ENCODE measurements at places on chromosomes 7 and 10.
A peak's percentile ranks its signal among the peaks of the same experiment; 100 is the strongest.

- DNase-seq = no peak
Observed at GRCh38 chr7:16637379-16637778, 8.2 kb downstream of the ANKMY2 start.

DNA sequence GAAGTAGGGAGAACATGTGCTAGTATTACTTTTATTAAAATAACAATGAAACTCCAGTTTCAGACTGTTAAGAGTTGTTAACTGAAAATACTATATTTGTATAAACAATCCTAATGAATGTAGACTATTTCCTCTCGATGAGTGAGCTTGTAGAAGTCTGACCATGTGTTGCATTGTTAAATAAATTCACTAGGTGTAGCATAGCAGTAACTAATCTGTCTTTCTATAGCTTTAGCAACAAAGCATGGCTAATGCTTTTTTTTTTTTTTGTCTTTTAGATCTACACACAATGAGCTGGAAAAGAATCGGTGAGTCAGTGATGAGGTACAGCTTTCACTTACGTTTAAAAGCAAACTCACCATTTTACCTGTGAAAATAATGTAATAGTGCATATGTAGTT is 37.1 kb downstream of the MXI1 start:
- DNase-seq = peak; percentile 65

GRCh38 chr7:36176697-36177096 is 23.6 kb downstream of the EEPD1 start:
- no peak for DNase-seq

DNA sequence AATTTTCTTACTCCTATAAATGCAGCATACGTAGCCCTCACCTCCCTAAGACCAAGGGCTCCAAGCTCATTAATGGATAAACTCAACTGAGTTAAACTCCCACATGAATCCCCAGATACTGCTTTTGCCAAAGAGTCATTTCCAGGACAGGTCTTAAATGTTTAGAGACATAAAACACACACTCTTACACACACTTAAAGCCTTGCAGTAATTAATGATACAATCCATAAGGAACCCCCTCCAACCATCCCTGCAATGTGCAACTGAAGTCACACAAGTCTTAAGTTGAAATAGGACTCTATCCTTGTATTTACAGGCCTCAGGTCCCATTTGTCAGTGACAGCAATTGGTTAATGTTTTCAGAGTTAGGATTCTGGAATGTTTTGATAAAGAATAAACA is 194.1 kb downstream of the FANK1 start:
- no peak for DNase-seq

- DNase-seq = no peak
Observed at GRCh38 chr10:75764974-75765788, 333.8 kb downstream of the LRMDA start.

DNA sequence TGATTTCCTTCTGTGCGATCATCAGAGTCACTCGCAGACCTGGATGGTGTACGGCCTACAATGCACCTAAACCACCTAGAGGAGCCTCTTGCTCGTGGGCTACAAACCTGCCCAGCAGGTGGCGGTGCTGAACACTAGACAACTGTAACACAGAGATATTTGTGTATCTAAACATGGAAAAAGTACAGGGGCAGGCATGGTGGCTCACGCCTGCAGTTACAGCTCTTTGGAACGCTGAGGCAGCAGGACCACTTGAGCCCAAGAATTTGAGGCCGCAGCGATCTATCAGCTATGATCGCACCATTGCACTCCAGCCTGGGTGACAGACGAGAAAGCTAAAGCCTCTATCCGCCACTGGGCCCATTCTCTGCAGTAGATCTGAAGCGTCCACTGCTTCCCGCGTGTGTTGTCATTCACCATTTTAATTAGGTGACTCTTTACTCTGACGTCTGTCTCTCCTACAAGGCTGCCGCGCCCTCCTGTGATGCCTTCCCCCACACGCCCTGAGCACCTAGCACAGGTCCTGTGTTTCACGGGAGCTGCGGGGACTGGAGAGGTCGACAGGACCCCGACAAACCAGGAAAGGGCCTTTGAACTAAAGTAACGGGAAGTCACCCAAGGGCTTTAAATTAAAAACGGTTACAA is 774 bp downstream of the TUBGCP2 start:
- peak; percentile 64 for DNase-seq

DNA sequence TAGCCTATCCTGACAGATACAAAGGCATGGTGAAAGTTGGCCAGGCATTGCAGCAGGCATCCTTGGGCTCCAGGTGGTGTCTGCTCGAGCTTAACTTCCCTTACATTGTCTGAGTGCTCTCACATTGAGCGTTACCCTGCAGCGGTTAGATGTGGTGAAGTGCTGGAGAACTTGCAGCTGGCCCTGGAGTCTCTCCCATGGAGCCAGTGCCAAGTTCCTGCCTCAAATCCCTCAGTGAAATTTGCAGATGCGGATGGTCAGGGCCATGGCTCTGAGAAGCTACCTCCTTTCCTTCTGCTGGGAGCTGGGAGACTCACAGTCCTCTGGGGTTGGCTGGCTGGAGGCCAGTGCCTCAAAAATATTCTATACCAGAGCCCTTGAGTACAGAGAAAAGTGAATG is 3.3 kb upstream of the ZNF746 start:
- no peak for DNase-seq

GRCh38 chr10:51156926-51157325 is 82.6 kb downstream of the PRKG1 start:
- no peak for DNase-seq

DNA sequence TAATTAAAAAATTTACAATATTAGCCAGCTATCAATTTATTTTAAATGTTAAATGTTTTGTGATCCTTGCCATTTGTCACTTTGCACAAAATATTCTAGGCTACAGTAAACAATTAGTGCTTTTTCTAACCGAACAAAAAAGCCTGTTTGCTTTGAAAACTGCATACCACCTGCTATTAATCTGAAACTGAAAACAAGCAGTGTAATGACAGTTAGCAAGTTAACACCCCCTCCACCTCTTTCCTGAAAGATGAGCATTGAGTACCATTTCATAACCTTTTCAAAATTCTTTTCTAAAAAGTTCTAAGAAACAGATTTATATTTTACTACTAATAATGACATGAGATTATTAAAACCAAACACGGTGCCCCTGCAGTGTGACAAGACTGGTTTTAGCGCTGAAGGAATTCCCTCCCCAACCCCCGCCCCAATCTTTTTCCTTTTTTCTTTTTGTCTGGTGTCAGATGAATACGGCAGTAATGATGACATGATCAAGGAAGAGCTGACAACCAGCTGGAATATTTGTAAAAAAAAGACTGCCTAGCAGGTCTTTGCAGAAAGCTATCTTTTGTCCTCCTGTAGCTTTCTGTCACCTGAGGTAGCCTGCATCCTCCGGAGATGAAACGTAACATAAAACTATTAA is 175.6 kb downstream of the CHCHD3 start:
- no peak for DNase-seq
